NCI-H1105 treated with DMSO at 0.1 percent for 48 hours (cell line): ENCODE measurements at places on chromosomes 13 and 19.

GRCh38 chr13:91816263-91816807 lies 417.9 kb downstream of the GPC5 start:
- DNase-seq: no peak

GRCh38 chr13:43428545-43429296 lies 358.1 kb downstream of the ENOX1 start:
- no peak for DNase-seq

DNA sequence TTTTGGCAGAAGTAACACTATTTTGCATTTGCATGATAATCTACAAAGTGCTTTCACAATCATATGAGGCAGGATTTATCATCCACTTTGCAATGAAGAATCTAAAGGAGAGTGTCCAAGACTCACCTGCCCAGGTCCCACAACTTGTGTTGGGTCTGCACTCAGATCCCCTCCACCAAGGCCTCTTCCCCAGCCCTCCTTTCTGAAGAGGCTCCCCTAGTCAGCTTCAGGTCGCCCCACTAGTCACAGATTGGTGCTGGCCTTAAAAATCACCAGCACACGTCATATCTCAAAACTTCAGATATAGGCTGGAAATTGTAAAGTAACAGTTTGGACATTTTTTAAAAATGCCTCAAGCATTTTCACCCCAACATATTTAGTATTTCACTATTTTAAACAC lies 17.5 kb downstream of the ATP7B start:
- no peak for DNase-seq

DNA sequence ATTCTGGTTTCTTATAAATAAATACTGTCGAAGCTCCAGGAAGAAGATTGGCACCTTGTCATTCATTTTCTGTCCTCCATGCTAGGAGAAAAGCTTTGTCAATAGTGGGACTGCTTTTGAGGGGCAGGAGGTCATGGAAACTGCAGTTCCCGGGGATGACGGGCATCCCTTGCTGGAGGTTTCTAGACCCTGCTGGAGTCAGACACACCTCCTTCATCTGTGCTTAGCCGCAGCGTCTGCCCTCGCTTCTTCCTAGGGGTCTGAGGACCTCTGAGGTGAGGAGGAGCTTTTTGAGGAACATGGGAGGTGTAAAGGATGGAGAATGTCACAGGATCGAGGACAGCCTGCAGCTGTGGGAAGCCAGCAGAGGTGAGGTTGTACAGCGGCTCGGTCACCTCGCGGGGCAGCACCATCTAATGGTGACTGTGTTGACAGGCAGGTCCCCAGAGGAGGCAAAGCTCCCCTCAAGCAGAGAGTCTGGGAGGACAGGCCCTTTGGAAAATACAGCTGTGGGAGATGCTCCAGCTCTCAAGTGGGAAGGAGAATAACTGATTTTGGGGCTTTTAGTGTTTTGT lies 172.7 kb upstream of the RNF113B start:
- no peak for DNase-seq

GRCh38 chr19:55242517-55242916 lies 14.0 kb upstream of the TMEM86B start:
- DNase-seq: no peak

DNA sequence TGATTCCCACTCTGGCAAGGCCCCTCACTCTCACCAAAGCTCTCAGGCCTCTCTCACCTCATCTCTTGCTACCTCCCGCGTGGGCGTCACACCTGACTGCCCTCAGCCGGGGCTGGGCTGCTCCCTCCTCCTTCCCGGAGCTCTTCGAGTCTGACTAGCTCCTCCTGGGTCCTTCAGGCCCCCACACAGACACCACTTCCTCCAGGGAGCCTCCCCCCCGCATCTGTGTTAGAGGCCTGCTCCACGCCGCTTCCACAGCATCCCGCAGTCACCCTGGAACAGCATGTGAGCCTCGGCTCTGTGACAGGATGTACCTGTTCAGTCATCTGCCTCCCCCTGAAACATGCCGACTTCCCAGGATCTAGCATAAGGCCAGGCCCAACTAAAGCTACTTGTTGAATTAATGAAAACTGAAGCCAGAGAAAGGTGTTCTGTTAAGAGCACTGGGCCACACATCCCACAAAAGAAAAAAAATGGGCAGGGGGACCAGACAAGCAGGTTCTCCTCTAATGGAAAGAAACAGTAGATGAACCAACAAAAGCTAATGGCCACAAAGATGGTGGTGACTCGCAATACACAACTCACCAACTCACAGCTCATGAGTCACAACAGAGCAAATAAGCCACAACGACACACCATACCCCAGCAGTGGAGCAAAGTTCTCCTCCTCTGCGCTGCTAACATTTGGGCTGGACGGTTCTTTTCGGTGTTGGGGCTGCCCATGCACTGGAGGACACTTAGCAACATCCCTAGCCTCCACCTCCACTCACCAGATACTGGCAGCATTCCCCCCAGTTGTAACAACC lies 3.0 kb downstream of the PPP6R1 start:
- no peak for DNase-seq

- DNase-seq: no peak
Measured at GRCh38 chr19:771332-771785, 20.4 kb downstream of the MISP start.
